ENCODE measurements at places on chromosomes 2 and 18.

- DNase-seq, result no peak
These were observed 4.1 kb upstream of the SATB2 start for GRCh38 chr2:199461711-199462346.

DNA sequence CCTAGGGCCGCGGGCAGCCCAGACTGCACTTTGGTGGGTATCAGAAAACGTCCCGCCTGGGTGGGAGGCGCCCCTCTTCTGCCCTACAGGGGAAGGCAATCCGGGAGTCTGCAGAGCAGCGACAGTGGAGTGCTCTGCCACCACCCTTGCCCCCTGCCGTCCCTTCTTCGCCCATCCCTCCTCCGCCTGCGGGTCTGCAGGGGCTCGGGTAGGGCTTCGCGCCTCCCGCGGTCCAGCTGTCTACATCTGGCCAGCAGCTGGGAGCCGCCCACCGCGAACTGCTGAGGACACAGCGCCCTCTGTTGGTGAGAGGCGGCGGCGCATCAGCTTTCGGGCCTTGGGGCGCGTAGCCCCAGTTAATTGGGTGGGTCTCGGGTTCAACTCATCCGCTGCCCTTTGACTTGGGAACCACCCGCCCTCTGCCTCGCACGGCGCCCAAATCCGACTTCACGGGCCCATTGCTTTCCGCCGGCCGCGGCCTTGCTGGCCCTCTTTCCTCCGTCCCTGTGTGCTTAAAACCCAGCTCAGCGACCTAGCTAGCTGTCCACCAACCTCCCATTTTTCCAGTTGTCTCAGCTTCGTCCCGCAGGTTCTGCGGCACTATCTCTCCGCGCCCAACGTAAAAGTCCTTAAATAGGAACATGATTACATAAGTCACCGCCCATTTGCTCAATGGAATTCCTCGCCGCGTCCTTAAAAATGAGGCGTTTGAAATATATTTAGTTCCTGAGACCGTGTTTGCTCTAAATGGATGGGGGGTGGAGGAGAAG, 17.6 kb downstream of the WNT10A start:
- DNase-seq, result peak; percentile 65

DNA sequence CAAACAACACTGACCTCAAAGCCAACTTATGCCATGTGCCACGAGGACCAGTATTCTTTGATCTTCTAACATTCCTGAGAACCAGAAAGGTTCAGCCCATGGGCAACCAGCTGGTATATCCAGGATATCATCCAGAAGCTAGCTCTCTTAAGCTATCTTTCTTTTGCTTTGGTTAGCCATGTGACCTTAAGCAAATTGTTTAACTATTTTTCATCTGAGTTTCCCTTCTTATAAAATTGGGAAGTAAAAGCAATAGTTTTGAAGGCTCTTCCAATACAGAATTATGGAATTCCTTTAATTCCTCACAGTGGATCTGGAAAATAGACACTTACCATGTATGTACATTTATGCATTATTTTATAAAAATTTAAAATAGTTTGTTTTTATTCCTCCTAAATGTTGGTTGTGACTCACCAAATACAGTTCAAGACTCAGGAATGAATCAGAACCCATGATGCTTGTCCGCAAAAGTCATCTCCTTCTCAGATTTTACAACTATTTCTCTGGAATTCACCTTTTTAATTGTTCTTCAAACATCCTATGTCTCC, 435.7 kb downstream of the ZEB2 start:
- no peak for DNase-seq

GRCh38 chr2:30410217-30410616, 36.8 kb upstream of the LCLAT1 start:
- DNase-seq, result no peak

- no peak for DNase-seq
These were observed 328.2 kb downstream of the SETBP1 start for GRCh38 chr18:45008694-45009413.

DNA sequence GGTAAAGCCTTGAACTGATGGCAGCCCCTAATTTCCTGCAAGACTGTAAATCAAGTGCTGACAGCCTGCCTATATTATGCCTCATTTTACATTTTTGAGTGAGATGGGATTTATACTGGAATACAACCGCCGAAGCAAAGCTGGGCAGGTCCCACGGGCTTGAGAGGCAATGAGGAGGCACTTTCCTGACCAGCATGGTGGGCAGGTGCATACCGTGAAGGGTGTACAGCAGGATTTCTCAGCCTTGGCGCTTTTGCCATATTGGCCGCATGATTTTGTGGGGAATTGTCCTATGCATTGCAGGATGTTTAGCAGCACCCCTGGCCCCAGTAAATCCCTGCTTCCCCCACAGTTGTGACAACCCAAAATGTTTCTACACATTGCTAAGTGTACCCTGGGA, 22.8 kb downstream of the CEP68 start:
- DNase-seq, result no peak

DNA sequence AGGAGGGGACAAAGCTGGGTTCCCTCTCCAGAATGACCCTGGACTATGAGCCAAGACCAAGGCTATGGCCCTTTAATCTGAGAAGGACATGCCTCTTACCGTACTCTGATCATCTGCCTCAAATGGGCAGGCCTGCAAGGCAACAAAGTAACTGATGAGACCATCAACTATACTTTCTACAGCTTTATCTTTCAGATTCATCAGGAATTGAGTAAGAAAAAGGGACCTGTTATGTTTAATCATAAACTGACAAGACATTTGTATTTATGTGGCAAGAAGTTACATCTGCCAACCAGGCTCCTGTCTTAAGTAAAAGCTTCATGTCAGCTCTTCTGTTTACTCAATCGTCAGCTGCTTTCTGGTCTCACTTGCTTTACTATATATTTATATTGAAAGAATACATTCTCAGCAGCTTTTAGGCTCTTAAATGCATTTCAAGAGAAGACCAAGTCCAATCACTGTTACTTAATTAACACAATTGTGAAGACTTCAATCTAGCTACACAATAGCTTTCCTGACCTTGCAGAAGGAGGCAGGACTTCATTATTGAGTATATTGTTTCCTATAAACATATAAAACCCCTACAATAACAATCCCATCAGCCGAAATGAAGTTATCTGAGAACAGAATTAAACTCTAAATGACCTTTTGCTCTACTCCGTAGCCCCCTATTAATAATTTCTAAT, 163.8 kb downstream of the ETAA1 start:
- DNase-seq, result no peak

GRCh38 chr2:56230156-56230555, 46.4 kb downstream of the CCDC85A start:
- DNase-seq, result no peak

DNA sequence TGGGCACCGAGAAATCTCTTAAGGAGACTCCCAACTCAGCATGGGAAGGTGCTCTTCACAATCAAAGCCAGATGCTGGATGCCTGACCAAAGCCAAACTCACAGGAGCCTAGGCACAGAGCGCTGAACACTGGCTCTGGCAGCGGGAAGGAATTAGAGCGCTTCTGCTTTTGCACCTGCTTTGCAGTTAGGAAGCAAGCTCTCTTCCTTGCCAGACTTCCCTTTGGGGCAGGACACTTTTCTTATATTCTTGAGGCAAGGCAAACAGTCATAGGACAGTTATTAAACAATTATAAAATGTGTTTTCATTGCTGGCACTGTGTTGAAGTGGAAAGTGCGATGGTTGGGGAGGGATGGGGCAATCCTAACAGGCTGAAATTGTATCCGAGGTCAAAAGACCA, 79.6 kb upstream of the DNMT3A start:
- no peak for DNase-seq

GRCh38 chr2:61196671-61197070, 34.7 kb downstream of the C2orf74 start:
- no peak for DNase-seq

- DNase-seq, result no peak
These were observed 129.2 kb upstream of the MEIS1 start for GRCh38 chr2:66305718-66306117.

DNA sequence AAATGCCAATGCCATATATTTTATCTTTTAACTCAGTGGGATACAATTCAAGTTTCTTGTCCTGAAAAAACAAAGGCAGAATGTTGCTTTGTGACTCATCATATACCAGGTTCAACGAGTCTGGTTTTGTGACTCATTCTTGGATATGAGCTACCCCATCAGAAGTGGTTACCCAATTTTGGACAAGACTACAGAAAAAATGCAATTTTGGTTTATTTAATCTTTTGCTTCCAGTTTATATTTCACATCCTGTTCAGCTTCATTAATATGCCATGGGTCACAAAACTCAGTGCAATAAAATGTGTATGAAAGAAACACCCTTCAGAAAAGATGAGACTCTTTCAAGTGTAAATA, 25.0 kb downstream of the FN1 start:
- no peak for DNase-seq

DNA sequence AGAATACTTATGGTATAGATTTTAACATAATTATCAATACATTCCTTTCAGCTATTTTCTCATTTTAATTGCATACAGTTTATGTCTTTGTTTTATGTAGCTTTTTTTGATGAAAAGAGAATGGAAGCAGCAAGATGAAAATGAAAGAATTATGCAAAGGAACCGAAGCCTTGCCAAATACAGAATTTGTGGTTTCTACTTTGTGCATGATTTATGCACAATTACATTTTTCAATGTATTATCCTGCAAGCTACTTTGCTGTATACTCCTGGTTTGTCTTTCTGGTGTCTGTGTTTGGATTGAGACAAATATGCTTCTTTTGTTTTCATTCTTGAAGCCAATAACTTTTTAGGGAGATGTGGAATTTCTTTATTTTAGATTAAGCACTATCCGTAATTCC, 1642.6 kb upstream of the CELF4 start:
- DNase-seq, result no peak

DNA sequence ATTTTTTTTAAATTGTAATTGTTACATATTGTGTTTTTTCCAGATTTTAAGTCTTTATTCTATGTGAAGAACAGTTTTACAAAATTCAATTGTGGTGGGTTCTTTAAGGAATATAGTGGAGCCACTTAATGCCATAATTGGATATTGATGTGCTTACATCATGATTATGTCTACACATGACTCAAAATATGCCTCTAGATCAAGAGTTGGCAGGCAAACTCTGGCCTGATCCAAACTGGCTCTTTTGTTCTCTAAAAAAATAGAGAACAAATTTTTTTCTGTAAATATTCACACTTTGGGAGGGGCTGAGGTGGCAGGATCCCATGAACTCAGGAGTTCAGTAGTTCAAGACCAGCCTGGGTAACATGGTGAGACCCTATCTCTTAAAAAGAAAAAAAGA, 8.3 kb downstream of the EHBP1 start:
- DNase-seq, result no peak

DNA sequence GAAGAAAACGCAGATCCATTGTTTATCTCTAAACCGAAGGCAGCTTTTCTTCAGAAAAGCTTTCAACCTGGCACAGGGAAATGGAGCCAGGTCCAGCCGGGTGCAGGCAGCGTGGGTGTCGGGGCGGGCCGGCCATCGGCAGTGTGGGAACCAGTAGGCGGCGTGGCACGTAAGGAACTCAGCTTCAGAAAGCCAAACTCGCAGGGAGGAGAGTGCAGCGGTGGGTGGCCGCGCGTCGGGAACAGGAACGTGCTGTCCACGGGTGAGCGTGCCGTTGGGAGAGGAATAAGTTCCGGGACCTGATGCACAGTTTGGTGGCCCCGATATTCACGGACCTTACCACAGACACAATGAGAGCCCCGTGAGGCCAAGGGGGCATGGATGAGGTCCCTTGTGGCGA, 270.4 kb downstream of the TWIST2 start:
- DNase-seq, result no peak

- DNase-seq, result no peak
These were observed 24.1 kb downstream of the SLC25A52 start for GRCh38 chr18:31736630-31737029.

- no peak for DNase-seq
These were observed 10.9 kb downstream of the DDX18 start for GRCh38 chr2:117825437-117825836.

DNA sequence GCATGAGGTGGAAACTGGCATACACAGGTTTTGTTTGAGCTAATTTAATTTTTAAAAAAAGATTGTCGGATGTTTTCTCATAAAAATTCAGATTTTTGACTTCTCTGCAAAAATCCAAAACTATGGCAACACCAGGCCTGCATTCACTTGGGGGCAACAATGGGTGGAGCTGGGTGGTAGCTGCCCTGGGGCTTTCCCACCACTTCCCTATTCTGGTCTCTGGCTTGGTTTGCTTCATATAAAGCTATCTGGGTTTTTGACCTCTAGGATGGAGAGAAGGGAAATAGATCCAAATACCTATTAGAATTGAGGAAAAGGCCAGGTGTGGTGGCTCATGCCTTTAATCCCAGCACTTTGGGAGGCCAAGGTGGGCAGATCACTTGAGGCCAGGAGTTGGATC, 5.5 kb upstream of the CYP27A1 start:
- DNase-seq, result no peak

DNA sequence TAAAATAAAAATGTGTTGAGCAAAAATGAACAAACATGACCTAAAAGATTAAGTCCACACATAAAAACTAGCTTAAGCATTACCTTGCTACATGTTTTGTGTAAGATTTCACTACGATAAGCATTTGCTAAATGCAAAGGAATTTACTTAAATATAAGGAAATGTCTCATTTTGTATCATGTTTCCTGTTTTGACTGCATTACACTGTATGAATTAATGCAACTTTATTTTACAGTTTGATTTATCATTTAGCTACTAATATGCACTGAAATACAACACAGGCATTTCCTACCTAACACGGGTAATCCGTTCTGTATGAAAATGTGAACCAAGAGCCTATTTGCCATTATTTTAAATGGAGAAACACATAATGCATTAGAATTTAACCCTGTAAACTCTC, 1076.5 kb upstream of the DDX18 start:
- no peak for DNase-seq

DNA sequence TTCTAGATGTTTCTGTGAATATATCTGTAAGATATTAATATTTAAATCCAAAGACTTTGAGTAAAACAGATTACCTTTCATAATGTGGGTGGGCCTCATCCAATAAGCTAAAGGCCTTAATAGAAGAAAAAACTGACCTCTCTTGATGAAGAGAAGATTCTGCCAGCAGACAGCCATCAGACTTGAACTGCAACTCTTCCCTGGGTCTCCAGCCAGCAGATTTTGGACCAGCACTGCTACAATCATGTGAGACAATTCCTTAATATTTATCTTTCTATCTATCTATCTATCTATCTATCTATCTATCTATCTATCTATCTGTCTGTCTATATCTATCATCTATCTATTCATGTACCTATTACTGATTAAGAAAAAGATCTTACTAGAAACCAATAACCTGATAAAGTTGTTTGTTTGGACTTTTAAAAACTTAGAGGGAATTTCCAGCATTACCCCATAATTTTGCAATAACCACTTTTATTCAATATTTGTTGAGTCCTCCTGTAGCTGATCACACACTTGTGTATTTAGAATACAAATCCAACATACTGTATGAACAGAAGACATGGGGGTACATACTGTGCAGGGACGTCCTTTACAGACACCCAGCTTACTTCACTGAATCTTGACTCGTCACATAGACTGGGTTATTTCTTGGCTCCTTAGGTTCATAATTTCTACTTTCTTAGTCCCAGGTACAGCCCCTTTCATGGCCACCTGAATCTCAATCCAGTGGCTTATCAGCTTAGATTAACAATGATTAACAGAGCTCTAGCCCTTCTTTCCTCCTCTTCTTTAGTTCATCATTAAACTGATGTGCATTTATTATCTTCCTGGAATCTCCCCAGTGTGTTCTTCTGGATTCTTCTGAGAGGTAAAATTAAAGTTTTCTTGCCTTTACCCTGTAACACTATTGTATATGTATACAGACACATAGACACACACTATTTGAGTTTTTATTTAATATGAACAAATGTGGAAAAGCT, 27.2 kb upstream of the STAT4 start:
- no peak for DNase-seq

- DNase-seq, result no peak
These were observed 30.4 kb upstream of the INHBB start for GRCh38 chr2:120315367-120316033.

Data from progenitor cell of endocrine pancreas (in vitro differentiated cells).